ENCODE measurements at places on chromosomes 11 and 22.

DNA sequence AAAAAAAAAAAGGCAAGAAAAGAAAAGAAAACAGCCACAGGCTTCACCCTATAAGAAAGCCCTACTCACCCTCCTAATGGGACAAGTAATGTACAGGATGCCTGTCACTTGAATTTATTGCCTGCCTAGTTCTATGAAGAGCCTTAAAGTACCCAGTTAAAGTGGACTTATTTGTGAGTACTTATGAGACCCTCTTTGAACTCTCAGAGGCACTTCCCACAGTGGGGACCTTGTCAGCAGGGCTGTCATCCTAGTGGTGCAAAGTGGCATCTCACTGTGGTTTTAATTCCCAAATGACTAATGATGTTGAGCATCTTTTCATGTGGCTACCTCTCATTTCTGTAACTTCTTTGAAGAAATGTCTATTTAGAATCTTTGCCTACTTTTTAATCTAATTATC is 41.8 kb upstream of the BARX2 start:
- no peak for DNase-seq

DNA sequence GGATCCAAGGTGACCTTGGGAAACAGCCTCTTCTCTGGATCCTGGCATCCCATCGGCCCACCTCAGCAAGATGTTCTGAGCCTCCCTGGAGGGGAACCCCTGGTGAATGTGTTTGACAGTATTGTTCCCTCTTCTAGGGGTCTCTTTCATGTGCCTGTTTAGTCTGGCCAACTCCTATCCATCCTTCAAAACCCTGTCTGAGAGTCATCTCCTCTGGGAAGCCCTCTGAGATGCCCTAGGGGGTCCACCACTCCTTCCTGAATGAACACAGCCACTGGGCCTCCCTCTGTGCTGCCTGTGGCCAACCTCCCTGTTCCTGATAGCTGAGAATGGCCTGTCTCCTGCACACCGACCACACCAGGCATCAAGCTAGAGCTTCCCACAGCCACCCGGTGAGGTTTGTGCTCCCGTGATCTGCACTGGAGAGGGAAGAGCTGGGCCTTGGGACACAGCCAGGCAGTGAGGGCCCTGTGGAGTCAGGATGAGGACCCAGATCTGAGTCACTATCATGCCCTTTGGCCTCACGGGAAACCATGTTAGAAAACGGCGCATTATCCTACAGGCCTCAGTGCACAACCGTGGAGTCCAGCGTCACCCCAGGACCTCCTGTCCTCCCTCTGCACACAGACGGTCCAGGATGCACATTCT is 8.8 kb downstream of the WNT7B start:
- DNase-seq, result no peak

DNA sequence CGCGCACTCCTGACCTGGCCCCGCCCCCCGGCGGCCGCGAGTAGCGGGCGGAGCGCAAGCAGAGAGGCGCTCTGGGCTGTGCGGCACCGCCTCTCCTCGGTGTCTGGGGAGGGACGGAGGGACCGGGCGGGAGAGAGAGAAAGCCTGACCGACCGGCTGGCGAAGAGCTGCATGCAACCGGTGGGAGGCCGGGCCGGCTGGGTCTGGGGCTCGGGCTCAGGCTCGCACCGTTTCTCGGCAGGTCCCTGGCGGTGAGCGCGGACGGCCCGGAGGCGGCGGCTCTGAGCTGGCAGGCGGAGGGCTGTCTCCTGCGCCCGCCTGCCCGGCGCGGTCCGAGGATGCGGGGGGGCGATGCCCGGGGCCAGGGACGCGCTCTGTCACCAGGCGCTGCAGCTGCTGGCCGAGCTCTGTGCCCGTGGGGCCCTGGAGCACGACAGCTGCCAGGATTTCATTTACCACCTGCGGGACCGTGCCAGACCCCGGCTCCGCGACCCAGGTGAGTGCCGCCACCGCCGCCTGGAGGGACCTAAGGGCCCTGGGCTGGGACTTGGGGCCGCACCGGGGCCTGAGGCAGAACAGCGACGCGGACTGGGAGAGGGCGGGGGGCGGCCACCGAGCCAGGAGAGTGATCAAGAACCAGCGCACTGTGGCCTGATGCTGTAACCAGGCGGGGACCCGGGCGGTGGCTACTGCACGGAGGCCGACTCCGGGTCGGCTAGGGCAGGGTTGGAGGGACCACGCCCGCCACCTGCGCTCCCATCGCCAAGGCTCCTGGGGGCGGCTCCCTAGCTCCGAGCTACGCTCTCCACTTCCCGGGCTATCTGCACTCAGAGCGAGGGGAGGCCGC is at the start of gene SYT9:
Gene SYT9, plus strand, starts transcription at position 69 of the 847 bp plus-strand sequence. Its CDS starts 283 bp downstream, at position 352.
- no peak for DNase-seq

DNA sequence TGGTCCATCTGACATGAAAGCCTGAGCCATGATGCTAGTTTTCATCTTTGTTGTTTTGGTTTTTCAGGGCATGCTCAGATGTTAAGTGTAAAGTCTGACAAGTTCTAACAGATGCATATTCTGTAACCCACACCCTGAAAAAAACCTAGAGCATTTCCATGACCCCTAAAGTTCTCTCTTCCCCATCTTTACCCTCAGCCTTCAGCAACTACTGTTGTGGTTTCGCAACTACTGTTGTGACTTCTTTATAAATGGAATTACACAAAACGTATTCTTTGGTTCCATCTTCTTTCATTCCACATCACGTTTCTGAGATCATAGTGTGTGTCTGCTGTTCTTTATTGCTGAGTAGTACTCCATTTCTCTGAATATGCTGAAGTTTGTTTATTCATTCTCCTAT is 65.1 kb upstream of the LDLRAD3 start:
- no peak for DNase-seq

GRCh38 chr11:112785149-112785548 is 176.1 kb upstream of the NCAM1 start:
- no peak for DNase-seq

- DNase-seq, result no peak
Observed at GRCh38 chr11:61696602-61697001, 16.4 kb downstream of the DAGLA start.

- DNase-seq, result no peak
Observed at GRCh38 chr11:13852481-13852880, 110.0 kb upstream of the SPON1 start.

DNA sequence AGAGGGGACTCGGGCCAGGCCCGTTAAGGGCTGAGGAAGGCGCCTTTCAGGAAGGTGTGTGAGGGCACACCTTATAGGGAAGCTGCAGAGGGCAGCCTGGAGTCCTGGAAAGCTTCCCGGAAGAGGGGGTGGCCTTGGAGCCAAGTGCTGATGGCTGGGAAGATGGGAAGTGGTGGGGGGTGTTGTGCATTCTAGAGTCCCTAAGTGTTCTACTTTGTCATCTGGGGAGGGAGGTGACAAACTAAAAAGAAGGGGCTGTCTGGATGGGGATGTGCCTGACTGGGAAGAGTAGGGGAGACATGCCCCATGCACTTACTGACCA is 6.8 kb downstream of the ZDHHC8 start:
- DNase-seq, result no peak

DNA sequence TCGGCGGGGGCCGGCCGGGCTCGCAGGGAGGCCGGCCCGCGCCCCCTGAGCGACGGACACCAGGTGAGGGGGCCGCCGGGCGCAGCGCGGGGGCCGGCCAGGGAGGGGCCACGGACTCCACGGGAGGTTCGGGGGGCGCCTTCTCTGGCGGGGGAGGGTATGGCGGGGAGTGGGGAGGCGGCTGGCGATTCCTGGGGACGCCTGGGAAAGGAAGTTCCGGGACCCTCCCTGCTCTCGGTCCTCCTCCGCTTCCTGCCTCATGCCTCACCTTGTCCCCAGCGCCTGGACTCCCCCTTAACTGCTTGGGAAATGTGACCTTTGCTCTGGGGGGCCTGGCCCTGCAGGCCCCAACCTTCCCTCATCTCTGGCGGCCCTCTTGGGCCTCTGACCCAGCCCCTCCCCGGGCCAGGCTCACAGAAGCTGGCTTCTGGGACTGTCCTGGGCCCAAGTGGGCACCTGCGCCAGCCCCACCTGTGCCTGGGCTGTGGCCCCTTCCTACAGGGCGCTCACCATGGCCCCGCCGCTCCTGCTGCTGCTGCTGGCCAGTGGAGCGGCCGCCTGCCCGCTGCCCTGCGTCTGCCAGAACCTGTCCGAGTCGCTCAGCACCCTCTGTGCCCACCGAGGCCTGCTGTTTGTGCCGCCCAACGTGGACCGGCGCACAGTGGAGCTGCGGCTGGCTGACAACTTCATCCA is 516 bp downstream of the LRFN4 start:
- DNase-seq, result no peak

DNA sequence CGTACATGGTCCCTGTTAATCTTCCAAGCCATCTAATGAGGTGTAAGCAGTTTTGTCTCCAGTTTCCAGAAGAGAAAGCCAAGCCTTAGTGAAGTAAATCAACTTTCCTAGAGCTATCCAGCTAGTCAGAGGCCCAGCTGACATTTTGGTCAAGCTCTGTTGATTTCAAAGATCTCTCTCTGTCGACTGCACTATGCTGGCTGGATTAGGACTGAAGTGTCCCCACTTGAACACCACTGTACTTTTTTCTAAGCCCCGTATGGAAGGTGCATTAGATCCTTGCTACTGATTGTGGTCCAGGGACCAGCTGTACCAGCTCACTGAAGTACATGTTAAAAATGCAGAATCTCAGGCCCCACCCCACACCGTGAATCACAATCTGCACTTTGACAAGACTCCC is 176.5 kb upstream of the NAV2 start:
- DNase-seq, result no peak

DNA sequence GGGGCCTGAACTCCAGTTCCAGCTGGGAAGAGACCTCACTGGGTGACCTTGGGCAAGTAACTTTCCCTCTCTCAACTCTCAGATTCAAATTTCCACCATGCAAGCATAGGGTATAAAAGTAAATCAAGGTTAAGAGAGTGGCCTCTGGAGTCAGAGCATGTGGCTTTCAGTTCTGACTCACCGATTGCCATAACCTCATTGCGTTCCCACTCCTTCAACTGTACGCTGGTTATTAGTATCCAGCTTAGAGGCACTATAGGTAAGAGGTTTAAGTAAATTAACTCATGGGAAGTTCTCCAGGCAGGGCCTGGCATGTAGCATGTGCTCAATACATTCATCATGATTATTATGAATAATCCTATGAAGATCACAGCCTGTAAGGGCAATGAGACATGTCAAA is 88.3 kb downstream of the FBXO7 start:
- no peak for DNase-seq

- DNase-seq, result no peak
Observed at GRCh38 chr22:43726322-43726721, 85.8 kb downstream of the EFCAB6 start.

DNA sequence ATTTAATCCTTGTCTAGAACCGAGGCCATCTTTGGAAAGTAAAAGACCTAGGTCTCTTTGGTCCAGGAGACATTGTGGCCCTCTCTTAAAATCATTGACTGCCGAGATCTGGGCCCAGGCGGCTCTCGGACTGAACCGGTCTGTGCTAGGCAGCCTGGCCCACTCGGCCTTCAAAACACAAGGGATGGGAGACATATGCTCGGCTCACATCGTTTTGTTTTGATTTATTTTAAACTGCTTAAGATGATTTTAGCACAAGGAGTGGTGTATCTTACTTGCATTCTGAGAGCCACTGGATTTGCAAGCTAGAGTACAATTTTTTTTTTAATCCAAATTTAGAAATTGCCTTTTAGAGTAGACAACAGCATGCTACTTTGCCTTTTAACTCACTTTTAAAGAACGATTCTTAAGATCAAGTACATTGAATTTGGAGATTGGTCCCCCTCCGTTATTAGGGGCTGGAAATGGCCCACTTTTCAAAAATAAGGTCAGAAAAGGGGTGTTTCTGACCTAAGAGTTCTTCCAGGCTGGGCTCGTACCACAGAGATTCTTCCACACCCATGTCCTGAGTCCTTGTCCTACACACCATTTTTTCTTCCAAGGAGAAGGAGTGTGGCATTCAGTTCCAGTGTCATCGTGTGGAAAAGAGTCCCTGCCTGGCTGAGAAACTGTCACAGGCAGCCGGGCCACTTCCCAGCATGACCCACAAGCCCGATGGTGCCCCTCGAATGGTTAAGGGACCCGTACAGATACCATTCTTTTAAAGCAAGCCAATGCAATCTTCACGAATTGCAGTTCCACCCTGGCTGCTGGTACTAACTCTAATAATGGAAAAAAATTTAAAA is 80.5 kb upstream of the WNT7B start:
- DNase-seq, result no peak

GRCh38 chr22:38751422-38752346 is 4.1 kb downstream of the SUN2 start:
- DNase-seq, result peak; percentile 78

DNA sequence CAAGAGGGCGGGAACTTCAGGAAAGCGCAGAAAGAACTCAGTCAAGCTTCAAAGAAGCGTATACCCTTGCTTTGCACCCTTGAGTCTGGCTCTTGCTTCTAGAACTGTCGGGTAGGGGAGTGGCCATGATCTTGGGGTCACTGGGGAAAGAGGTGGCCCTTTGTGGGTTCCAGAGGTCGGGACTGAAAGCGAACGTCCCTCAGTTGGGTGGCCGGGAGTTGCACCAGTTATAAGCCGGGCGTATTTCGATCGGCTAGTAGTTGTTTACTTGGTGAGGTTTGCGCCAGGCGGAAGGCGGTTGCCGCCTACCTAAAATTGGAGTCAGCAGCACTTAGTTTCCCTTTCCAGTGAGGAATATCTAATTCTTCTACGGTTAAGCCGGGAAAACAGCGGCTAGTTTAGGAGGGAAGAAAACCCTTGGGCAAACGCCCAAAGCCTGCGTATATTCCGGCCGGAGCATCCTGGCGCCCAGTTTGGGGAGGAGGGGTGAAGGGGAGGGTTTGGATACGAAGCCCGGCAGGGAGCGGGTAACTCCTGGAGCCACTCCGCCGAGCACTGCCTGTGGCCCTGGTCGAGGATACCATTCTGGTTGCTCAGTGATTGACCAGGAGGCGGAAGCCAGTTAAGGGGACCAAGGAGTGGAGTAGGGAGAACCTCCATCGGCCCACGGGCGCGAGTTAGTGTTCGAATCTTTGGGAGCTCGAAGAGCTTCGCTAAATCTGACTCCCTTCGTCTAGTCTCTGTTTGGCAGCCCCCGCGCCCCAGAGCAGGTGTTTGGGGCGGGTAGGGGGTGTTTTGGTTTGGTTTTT is 807 bp upstream of the WT1 start:
- DNase-seq, result no peak

- DNase-seq, result no peak
Observed at GRCh38 chr22:46328797-46329196, 6.7 kb upstream of the TRMU start.

DNA sequence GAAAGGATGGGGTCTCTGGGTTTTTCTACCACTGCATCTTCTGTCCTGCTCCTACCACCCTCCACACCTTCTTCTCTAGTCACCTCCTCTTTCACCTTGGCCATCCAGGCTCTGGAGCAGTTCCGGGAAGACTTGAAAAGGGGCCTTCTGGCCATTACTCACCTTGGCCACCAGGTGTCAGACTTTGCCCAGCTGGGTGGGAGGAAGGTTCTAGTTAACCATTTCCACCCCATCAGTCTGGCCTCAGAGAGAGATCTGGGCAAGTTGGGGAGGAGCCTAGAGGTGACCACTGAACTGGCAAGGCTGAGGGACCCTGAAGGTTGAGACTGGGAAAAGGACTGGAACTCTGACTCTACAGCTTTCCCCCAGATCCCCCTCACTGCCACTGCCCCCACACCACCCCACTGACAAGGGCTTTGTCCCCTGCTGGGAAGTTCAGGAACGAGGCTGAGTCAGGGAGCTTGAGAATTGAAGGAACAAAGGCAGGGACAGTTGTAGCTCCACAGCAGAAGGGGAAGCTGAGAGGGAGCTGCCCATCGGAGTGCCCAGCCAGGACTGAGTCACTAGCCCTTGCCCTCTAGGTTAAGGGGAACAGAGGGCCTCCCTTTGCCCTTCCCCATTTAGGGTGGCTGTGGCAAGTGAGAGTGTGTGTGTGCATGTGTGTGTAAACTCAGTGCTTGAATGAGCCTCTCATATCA is 3.7 kb upstream of the POLD4 start:
- DNase-seq, result peak; percentile 79

- no peak for DNase-seq
Observed at GRCh38 chr11:117840881-117841550, 16.5 kb upstream of the FXYD2 start.

GRCh38 chr22:49046546-49047361 is 780.9 kb downstream of the BRD1 start:
- DNase-seq, result no peak

Measured in CD4-positive, alpha-beta T cell treated with Interleukin-2 at 100 ng/mL for 4 hours (primary cell).